ENCODE measurements at places on chromosomes 11 and 22. TPM values are rescaled to one million over a fixed set of nuclear protein-coding genes. Genes with fewer than 3 reads are reported as not detected.

The APOA1 gene
- total RNA-seq = 0.87 TPM

The TRIM49C gene
- not detected for total RNA-seq

The IL18 gene
- total RNA-seq = not detected

The TRIM49 gene
- not detected for total RNA-seq

The L3MBTL2 gene
- 23.6 TPM for total RNA-seq

The NDUFV1 gene
- total RNA-seq = 209 TPM

The NAALADL1 gene
- 27.0 TPM for total RNA-seq

The SCGB1C1 gene
- total RNA-seq = not detected

The PVALB gene
- total RNA-seq = not detected

The TH gene
- total RNA-seq = not detected

The YAP1 gene
- 131 TPM for total RNA-seq

The SCN4B gene
- not detected for total RNA-seq

The GPHA2 gene
- total RNA-seq = not detected

The UCP3 gene
- total RNA-seq = 0.26 TPM

The SLC25A18 gene
- total RNA-seq = not detected

The MUC5B gene
- total RNA-seq = not detected

The JHY gene
- 1.1 TPM for total RNA-seq

The CATSPERZ gene
- 0.50 TPM for total RNA-seq

The MOGAT2 gene
- total RNA-seq = not detected

The KRTAP5-10 gene
- not detected for total RNA-seq

The SERHL2 gene
- 4.7 TPM for total RNA-seq

The TRABD gene
- total RNA-seq = 16.5 TPM

The PHOX2A gene
- total RNA-seq = not detected

The OR51B5 gene
- total RNA-seq = 0.40 TPM

The NAP1L4 gene
- total RNA-seq = 164 TPM

The CD3D gene
- total RNA-seq = not detected

The SNX32 gene
- 0.37 TPM for total RNA-seq

The TMEM80 gene
- total RNA-seq = 7.9 TPM

The TMEM191C gene
- 3.0 TPM for total RNA-seq

The IRAG1 gene
- 73.2 TPM for total RNA-seq

The DKK3 gene
- 396 TPM for total RNA-seq

The PGA4 gene
- total RNA-seq = 0.06 TPM

The RNF26 gene
- total RNA-seq = 5.1 TPM

The RIN1 gene
- 19.5 TPM for total RNA-seq

The MIOX gene
- not detected for total RNA-seq

The TMX2 gene
- total RNA-seq = 65.5 TPM

The SDF2L1 gene
- 20.0 TPM for total RNA-seq

The TP53AIP1 gene
- total RNA-seq = not detected

The PRRG4 gene
- total RNA-seq = 0.06 TPM

The RIMBP3C gene
- total RNA-seq = 0.19 TPM

The ART1 gene
- not detected for total RNA-seq

The KRTAP5-1 gene
- not detected for total RNA-seq

The PATE2 gene
- total RNA-seq = 0.13 TPM

The OR2AG1 gene
- total RNA-seq = not detected

The CHRM1 gene
- not detected for total RNA-seq

The ANKK1 gene
- 0.06 TPM for total RNA-seq

The CASP4 gene
- 166 TPM for total RNA-seq

The POU2AF1 gene
- total RNA-seq = not detected

The XNDC1N gene
- 5.7 TPM for total RNA-seq
